Left hindlimb (tissue), 1 donor: ENCODE measurements at places on chromosomes 2 and 18.
A peak's percentile ranks its signal among the peaks of the same experiment; 100 is the strongest.

- DNase-seq, result no peak
Measured at GRCh38 chr2:39408351-39409136, 28.5 kb downstream of the MAP4K3 start.

- no peak for DNase-seq
Measured at GRCh38 chr2:211881449-211881848, 657.2 kb downstream of the ERBB4 start.

DNA sequence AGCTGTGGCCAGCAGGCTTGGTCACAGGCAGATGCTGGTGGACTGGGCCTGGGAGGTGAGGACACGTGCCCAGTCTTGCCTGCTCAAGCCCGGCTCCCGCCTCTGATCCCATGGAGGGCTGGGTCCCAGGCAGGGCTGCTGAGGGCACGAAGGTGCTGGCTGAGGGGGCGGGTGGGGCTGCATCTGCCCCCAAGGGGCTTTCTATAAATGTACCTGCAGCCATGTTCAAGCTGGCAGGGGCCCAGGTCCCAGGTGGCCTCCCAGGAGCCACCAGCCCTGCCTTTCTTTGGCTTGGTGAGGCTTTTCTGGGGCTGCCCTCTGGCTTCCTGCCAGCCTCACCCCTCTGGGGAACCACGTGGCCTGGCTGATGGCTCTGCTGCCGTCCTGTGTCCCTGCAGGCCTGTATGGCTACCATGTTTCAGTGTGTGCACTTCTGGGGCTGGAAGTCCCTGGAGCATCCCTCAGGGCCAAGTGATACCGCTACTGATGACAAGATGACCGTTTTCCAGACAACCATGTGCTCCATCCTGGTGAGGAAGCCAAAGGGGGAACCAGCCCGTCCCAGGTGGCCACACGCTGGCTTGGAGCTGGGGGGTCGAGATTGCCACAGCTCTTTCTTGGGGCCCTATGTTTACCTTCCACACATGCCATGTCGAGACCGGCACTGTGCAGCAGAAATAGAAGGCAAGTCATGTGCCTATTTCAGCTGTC lies 23.2 kb downstream of the HJURP start:
- no peak for DNase-seq

DNA sequence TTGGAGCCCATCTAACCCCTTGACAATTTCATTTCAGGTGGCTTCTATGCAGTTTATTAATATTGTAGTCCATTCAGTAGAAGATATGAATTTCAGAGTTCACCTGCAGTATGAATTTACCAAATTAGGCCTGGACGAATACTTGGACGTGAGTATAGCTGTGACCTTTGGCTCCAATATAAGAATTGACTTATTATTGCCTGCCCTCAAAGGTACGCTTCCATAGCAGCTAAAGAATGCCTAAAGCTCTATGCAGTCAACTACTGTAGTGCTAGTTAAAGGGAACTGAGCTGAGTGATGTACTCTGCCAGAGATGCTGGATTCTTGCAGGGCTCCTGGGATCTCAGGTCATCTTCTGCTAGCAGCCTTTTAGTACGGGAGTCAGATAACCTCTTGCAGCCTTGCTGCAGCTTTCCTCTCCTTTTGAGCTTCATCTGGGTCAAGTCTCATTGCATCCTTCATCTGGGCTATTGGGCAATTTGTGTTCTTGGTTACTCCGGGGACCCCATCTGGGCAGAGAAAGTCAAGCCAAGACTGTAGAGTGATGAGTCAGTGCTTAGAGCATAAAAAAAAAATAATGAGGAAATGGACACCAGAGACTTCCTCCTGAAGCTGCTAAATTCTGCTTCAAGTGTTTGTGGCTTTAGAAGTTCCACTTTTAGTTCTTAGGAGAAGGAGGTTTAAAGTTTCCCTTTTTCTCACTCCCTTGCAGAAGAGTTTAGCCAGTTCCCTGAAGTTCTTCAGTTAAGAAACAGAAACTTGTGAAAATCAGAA lies 105.6 kb downstream of the PRPF40A start:
- DNase-seq, result peak; percentile 53

DNA sequence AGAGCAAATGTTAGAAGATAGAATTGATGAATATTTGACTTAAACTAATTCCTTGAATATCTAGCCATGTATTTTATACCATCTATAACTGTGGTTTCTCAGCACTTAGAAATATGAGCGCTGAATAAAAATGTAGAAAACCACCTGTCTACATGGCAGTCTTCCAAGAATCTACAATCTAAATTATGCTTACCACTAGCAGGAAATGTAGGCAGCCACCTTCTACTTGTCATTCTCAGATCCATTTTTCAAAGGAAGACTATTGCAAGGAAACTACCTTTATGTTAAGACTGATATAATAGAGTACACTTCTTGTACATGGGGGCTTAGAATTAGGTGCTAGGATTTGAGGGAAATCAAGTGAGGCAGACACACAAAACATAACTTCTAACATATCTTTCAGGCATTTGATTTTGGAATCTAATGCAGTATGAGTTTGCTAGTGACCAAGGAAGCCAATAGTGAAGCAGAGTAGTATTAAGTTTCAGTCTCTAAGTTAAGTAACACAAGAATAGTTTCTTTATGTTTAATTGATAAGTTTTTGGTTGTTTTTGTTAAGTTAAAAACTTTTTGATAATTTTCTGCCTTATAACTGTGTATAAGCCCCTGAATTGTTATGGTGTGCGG lies 175.9 kb upstream of the ITGA4 start:
- no peak for DNase-seq

DNA sequence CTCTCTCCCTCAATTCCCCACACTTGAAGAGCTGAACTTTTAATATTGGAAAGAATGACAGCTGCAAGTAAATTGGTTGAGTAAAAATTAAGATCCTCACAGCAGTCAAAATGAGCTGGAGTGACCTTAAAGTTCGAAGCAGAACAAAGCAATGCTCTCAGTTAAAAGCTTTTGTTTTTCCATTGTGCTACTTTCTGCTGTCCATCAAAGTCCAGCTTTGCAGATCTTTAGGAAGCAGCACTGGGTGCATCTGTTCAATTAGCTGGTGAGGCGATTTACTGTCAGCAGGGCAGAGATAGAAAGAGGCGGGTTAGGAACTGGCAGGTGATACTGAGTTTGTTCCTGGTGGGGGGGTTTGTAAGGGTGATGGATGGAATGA lies 834.8 kb downstream of the CPS1 start:
- DNase-seq, result no peak
